ENCODE measurements at places on chromosomes 13 and 19.

DNA sequence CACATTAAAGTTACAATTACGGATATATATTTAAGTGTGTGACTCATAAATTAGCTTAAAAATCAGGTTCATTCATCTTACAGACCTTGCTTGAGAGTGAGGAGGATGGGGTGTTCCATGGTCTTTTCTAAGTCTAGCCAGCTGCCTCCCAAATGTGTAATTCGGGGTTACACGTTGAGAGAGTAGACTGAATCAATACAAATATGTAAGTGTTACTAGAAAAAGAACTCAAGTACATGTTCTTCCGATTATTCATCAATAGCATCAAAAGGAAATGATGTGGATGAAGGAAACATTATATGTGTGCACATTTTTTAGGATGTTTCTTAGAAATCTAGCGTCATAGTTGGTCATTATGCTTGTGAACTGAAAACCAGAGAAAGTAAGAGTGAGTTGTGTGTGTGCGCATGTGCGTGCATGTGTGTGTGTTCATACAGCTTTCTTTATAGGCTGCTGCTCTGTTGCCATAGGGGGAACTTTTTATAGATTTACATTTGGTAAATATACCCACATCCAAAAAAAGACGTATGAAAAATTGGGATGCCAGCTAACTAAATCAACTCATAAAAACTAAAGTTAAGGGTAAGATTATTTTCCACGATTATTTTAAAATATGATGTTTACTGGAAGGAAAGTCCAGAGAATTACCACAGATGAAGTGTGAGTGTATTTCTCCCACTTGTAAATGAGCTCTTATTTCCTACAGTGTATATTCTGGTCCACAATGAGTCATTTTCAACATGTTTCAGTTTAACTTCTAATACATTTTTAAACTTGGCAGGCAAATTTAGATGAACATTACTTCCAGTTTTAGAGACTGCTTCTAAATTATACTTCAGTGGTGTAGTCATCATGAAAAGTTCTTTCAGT, 82.4 kb downstream of the PIBF1 start:
- no peak for DNase-seq

DNA sequence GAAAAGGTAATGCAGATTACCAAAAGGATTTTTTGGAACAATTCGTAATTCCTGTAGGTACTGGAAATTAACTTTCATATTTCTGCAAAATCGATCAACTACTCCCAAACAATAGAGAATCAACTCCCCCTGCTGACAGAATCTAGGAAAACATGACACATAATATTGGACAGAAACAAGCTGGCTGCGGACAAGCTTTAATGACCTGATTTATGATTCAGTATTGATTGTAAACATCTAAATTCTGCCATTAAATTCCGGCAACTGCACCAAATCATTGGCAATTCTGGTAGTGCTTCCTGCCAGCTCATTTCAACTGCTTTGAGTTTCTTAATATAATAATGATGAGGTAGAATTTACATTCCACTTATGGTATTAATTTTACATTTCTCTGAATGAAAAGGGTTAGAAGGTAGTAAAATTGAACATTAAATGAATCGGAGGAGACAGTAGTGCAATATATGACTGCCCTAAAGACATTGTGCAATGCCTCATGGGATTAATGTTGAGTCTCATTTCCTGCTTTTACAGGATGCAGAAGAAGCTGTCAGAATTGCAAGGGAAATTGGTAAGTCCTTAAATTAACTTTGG, 146.5 kb downstream of the PCCA start:
- no peak for DNase-seq

DNA sequence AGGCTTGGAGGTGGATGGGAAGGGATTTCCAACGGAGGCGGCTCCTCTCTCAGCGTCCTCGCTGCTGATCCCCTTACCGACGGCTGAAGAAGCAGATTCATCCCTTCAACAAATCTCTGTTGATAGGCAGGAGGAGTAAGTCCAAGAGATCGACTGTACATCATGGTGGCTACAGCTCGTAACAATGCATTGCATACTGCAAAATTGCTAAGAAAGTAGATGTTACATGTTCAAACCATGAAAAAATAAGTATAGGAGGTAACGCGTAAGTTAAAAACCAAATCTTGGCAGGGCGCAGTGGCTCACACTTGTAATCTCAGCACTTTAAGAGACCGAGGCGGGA, 468 bp upstream of the SLC39A3 start:
- DNase-seq, result no peak

- no peak for DNase-seq
Observed at GRCh38 chr13:51152701-51153100, 41.6 kb upstream of the C13orf42 start.

DNA sequence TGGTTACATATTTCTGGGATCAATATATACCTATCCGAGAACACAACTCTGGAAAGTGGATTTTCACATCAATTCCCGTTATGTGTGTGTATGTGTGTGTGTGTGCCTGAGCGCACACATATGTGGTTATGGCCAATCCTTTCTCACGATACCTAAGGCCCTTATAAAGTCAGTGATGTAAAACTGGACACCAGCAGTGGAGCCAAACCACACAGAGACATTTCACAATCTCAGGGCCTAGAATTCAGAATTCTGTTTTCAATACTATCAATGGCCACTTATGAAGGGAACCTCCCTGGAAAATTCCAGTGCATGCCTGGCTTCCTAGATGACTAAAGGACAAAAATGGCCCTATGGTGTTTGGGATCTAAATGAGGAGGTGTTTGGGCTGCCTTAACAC, 187.3 kb upstream of the UBL3 start:
- DNase-seq, result no peak

GRCh38 chr13:102913914-102914313, 68.1 kb downstream of the ERCC5 start:
- DNase-seq, result no peak

GRCh38 chr19:46515879-46516350, 20.2 kb upstream of the PNMA8B start:
- no peak for DNase-seq

DNA sequence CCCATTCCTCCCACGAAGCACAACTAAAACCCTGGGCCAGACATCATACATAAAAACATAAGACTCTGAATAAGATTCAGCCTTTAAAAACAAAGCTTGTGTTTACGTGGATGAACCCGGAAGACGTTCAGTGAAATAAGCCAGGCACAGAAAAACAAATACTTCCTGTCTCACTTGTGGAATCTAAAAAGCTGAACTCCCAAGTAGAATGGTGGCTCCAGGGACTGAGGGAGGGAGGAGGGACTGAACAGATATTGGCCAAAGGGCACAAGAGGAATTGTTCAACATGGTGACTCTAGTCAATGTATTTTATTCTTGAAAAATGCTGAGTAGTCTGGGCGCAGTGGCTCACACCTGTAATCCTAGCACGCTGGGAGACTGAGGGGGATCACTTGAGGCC, 35.7 kb upstream of the TPM4 start:
- DNase-seq, result no peak

DNA sequence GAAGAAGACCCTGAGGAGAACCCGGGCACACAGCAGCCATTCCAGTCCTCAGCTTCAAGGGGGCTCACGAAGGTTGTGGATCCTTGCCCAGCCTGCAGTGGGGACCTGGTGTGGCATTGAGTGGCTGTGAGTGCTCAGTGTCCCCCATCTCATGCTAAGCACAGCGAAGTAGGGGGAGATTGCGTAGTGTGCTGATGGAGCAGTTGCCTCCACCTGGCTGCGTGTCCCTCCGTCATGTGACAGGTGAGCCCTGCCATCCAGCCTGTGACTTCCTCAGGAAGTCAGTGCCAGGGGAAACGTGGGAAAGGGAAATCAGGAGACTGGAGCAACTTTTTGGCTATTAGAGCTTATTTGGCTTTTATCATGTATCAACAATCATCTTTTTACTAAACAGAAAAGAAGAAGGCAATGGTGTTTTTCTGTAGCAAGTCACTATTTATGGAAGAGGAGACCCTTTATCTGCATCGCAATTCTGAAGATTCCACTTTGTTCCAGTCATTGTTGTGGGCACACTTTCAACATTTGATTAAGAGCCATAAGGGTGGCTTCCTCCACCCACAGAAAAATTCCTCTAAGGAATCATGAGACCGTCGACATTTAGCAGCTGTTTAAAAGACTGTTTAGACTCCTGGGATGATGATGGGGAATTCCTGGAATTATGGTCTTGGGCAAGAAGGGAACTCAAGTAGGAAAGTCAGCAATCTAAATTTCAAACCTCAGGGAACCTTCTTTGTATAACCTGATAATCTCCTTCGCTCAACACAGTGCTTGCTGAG, 126.8 kb upstream of the SPATA13 start:
- DNase-seq, result no peak

DNA sequence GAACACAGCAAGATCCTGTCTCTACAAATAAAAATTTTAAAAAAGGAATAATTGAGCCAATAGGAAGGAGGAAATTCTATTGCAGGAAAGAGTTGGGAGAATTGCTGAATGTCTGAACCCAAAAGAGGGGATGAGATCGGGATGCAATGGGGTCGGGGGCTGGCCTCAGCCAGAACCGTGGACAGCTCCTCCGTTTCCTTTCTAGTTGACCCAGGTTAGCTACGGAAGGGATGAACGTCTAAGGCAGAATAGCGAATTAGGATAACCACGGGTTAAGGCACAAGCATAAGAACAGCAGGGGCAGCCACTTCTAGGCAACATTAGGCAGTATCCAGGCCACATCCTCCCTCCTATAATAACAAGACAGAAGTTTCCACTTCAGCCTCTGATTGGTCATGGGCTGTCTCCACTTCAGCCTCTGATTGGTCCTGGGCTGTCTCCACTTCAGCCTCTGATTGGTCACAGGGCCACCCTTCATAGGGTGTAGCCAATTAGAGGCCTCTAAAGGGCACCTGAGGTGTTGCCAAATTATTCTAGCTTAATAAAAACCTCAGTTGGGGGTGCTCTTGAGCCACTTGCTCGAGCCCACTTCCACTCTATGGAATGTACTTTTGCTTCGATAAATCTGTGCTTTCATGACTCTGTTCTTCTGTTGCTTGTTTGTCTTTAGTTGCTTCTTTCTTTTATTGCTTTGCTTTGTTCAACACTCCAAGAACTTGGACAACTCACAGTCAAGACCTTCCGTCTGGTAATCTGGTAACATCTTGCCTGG, 24.9 kb upstream of the TPM4 start:
- DNase-seq, result no peak

- DNase-seq, result no peak
Observed at GRCh38 chr13:112532837-112533745, 54.9 kb downstream of the TUBGCP3 start.

- no peak for DNase-seq
Observed at GRCh38 chr19:39379865-39380396, 11.0 kb downstream of the PAF1 start.

GRCh38 chr13:40031031-40031430, 375.6 kb downstream of the COG6 start:
- no peak for DNase-seq

DNA sequence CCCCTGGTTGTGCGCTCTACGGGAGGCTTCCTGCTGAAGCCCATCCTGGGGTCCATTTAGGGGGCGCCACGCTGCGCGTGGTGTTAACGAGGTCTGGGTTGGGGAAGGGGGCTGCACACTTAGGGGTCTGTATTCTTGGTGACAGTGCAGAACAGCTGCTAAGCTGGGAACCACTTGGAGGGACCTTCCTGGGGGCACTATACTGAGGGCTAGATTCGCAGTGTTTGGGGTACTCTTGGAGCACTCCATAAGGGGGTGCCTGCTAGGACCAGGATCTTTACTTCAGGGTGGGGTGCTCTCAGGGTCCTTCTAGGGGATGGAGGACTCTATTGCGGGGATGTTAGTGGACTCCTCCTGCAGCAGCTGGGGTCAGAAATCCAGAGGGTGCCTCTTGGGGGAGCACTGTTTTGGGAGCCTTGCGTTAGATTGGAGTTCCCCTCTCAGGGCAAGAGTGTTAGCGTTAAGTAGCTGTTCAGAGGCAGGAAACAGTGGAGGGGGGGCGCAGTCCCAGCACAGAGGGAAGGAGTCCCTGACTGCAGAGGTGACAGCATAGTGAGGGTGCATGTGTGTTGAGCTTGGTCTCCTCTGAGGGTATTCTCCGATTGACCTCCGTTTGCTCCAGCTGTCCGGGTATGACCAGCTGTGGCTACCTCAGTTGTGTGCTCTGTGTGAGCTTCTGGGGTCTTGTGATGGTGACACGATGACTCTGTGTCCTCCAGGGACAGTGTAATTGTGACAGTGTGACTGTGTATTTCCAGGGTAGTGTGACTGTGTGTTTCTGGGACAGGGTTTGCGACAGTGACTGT, 1.1 kb downstream of the PDE4A start:
- no peak for DNase-seq

DNA sequence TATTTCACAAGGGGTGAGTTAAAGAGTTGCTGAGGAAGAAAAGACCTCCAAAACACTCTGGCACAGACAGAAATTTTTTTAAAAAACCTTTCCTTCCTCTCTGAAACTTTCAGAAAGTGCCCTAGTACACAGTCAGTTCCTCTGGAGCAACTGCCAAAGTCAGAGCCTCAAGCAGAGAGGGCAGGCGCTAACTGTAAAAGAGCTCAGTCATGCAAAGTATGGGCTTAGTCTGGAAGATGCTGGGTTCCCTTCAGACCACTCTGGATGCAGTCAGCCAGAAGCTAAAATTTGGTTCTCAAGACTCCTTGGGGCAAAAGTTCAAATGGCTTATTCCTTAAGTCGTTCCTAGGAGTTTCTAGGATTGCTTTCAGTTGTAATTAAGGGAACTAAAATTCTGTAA, 671.6 kb downstream of the PCDH9 start:
- DNase-seq, result no peak
